ENCODE measurements at places on chromosomes 4 and X. TPM values are rescaled to one million over a fixed set of nuclear protein-coding genes. Genes with fewer than 3 reads are reported as not detected.

GRCh38 chrX:147476008-147476407 is 435.7 kb upstream of the FMR1 start:
- DNase-seq, result no peak

DNA sequence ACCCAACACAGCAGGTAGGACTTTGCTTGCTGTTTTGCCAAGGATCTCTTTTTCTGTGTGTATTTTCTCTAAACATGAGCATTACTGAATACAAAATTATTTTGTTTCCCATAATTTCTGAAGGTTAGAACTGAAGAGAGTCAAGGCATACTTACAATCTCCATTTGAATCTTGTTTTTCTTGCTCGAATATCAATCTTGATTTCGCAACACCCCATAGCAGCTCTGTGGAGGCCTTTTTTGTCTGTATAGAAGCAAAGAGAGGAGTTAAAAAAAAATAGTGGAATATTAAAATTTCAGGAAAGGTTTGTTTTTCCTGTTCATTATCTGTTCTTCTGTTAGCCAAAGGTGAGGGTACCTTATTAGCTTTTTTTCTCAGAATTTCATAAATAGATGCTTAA is 92.9 kb downstream of the TNIP2 start:
- DNase-seq, result no peak

Gene CT45A2
- not detected for total RNA-seq

Gene DACH2
- 9.0 TPM for total RNA-seq

- no peak for DNase-seq
These were observed 243.6 kb upstream of the DKK2 start for GRCh38 chr4:107279733-107280132.

Gene PLP1
- 2,816 TPM for total RNA-seq

GRCh38 chrX:100410901-100411801 is 1.1 kb upstream of the PCDH19 start:
- DNase-seq, result peak; percentile 59

DNA sequence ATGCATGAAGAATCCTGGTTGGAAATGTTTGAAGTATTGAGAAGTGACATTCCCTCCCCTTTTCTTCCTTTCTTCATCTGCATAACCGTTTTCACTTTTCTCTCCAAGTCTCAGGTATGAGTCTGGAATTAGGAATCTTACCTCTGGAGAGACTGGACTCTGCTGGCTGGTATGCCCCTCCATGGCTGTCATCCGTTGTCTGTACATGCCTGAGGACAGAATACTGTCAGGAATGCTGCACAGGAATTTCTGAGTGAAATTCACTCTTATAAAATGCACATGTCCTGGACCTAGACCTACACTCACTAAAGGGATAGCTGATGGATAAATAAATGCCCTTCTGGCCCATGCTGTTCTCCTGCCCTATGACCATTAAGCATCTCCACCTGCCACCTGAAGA is 179.5 kb downstream of the MSN start:
- DNase-seq, result no peak

All from spinal cord (tissue), 10 donors.